ENCODE measurements at places on chromosomes 3 and 15.

DNA sequence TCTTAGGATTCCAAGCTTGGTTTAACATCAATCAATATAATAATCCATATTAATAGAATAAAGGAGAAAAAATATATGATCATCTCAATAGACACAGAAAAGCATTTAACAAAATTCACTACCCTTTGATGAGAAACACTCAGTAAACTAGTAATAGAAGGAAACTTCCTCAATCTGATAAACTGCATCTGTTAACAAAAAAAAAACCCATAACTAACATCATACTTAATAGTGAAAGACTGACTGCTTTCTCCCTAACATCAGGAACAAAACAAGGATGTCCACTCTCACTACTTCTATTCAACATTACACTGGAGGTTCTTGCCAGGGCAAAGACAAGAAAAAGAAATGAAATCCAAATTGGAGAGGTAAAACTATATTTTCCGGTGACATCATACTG lies 30.5 kb downstream of the LRRK1 start:
- no peak for DNase-seq

DNA sequence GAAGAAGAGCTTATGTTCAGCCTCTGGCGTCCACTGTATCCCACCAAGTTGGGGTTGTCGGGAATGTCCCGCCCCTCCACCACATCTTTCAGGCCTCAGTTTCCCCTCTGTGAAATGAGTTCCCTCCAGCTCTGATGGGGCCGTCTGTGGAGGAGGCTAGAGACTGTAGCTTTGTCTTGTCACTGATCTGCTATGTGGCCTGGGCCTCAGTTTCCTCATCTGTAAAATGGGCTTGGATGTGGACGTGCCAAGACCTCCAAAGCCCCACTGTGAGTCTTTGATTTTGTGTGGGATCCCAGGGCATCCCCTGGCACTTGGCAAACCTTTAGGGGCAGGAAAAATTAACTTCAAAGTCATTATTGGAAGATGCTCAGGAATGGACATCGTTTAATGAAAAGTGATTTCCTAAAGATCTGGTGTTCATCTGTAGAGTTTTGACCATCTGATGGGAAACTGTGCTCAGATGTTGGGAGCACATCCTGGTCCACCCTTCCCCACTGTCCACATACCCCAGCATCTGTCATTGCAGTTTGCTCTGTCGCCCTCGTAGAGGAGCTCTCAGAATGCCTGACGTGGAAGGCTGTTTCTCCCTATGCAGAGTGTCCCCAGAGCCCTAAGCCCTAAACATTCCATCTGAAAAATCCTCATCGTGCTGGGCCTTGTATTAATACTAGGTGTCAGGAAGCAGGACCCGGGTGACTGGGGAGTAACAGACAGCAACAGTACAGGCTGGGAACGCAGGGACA lies 28.5 kb downstream of the SLC6A6 start:
- DNase-seq = no peak

GRCh38 chr3:110750201-110750600 lies 321.4 kb upstream of the NECTIN3 start:
- DNase-seq = no peak

- DNase-seq = no peak
These were observed 19.6 kb downstream of the SRGAP3 start for GRCh38 chr3:9229879-9230278.

Data from breast epithelium (tissue), 4 donors.